Fibroblast of lung (primary cell): ENCODE measurements at places on chromosomes 7 and 10.

GRCh38 chr7:43475983-43476382 lies 106.9 kb upstream of the STK17A start:
- no peaks in the 10 kb centered on the region for H3K4me1 ChIP-seq
- H3K27me3 ChIP-seq: no peaks in the 10 kb centered on the region
- no peak for DNase-seq
- H3K36me3 ChIP-seq: no peaks in the 10 kb centered on the region

- no peaks in the 10 kb centered on the region for H3K27me3 ChIP-seq
- peak; percentile 40 for DNase-seq
- no peak overlapping the region for H3K27ac ChIP-seq
- H3K4me1 ChIP-seq: peaks cover 18% of the 10 kb centered on the region
Observed at GRCh38 chr7:33926535-33926934, 21.2 kb downstream of the BMPER start.

DNA sequence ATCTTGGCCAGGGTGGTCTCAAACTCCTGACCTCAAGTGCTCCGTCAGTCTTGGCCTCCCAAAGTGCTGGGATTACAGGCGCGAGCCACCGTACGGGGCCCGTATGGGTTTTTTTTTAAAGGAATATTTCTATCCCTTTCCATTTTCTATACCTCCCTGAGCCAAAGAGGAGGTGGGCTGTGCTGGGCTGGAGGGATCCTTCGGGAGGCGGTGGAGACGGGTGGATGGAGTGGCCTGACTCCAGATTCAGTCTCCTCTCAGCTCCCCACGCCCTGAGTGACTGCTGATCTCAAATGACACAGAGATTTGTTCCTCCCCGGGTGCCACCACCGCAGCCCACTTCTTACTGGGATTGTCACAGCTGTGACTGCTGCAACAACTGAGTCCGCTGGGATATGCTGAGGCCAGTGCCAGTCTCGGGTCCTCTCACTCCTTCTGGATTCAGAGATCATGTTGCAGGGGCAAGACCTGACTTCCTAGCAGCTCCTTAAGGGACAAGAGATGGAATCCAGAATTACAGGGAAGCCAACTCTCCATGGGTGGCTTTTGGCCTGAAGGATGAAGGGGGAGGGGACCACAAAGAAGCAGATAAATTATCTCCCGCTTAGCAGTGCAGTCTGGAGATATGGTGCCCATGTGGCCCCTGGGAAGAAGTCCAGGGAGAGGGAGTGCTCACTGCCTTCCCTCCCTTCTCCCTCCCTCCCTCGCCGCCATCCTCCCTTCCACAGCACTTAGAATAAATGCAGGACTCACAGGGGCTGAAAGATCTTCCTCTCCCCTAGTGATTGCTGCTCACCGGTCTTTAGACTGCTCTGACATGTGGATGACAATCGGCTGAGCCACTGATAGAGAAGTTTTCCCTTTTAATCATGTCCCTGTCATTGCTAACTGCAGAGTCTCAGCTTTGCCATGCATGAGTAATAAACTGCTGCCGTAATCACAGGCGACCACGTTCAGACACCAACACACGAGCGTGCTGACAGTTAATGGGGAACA lies 14.3 kb downstream of the GALNT17 start:
- H3K36me3 ChIP-seq: no peaks in the 10 kb centered on the region
- no peaks in the 10 kb centered on the region for H3K27me3 ChIP-seq
- no peaks in the 10 kb centered on the region for H3K4me1 ChIP-seq
- no peak overlapping the region for H3K4me3 ChIP-seq
- no peak overlapping the region for H3K27ac ChIP-seq
- no peak for DNase-seq

- H3K4me3 ChIP-seq: no peak overlapping the region
- no peaks in the 10 kb centered on the region for H3K27me3 ChIP-seq
- H3K27ac ChIP-seq: no peak overlapping the region
- H3K36me3 ChIP-seq: peaks cover 4% of the 10 kb centered on the region
- H3K4me1 ChIP-seq: peaks cover 2% of the 10 kb centered on the region
- no peak for DNase-seq
Observed at GRCh38 chr10:409408-410040, 274.3 kb downstream of the ZMYND11 start.

DNA sequence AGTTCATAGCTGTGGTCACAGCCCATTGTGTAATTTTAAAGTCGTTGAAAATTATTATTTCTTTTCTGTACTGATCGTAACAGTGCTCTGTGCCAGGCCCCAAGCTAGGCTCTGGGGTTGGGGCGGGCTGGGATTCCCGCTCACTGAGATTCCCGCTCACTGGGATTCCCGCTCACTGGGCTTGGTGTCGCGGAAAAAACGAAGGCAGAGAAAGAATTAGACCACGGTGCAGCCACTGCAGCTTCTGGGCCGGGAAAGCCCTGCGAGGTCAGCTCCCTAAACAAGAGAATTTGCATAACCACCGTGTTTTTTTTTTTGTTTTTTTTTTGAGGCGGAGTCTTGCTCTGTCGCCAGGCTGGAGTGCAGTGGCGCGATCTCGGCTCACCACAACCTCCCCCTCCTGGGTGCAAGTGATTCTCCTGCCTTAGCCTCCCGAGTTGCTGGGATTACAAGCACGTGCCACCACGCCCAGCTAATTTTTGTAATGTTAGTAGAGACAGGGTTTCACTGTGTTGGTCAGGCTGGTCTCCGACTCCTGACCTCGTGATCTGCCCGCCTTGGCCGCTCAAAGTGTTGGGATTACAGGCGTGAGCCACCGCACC lies 31.2 kb downstream of the FOXK1 start:
- H3K27ac ChIP-seq: peak overlapping the region; percentile 29
- DNase-seq: peak; percentile 55
- no peak overlapping the region for H3K4me3 ChIP-seq
- peaks cover 9% of the 10 kb centered on the region for H3K4me1 ChIP-seq

DNA sequence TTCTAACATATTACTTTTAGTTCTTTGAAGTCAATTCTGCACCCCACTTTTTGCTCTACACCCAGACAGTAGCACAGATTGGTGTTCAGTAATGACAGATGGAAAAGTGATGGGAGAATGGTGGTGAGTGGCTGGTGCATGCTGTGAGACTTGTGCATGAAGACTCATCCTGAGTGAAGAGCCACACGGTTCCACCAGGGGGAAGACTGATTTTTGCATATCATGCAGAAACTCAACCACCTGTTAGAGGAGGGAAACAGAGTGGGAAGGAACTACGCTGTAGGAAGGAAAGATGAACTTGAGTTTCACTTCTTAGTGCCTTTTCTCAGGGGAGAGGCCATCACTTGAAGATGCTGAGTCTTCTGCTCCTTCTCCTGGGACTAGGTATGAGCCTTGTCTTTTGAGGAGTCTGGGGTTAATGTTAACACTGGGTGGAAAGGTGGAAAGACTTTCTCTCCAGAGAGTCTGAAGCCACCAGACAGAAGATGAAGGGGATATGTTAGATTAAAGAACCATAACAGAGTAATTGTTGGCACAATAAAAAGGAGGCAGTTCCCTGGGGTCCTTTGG lies 9.3 kb upstream of the PRSS1 start:
- no peaks in the 10 kb centered on the region for H3K4me1 ChIP-seq
- DNase-seq: no peak
- H3K27me3 ChIP-seq: no peaks in the 10 kb centered on the region
- H3K4me3 ChIP-seq: no peak overlapping the region
